ENCODE measurements at places on chromosomes 16 and 17.
A peak's percentile ranks its signal among the peaks of the same experiment; 100 is the strongest.

DNA sequence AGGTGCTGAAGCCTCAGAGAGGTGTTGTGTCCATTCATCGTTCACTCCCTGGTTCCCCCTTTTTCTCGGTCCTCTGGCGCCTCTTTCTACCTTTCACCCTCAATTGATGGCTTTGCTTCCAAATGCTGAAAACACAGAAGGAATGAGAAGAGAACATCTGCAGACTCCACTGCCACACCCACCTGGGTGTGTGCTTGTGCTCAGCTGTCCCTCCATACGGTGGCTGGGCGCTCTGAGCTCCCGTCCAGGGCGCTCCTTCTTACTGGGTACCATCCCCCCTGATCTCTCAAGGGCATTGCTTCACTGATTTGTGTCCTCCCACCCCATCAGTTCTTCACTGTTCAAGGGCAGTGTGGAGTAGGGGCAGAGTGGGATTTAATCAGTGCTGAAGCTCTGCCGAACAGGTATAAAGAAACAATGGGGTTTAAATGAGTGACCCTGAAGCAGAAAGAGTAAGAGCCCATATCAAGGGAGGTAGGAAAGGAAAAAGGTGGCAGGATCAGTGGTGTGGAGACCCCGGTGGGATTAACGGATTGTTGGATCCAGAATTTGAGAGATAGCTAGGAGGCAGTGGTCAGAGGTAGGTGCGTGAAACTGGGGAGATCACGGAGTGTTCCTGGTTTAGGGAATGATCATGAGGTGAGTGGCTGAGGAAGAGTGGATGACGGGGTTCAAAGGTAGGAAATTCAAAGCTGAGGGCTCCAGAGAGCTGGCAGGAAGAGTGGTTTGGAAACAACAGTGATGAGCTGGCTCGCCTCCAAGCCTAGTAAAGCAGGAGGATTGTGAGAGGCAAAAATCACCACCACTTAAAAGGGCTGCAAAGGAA is 40.8 kb downstream of the MRTFB start:
- DNase-seq = no peak

DNA sequence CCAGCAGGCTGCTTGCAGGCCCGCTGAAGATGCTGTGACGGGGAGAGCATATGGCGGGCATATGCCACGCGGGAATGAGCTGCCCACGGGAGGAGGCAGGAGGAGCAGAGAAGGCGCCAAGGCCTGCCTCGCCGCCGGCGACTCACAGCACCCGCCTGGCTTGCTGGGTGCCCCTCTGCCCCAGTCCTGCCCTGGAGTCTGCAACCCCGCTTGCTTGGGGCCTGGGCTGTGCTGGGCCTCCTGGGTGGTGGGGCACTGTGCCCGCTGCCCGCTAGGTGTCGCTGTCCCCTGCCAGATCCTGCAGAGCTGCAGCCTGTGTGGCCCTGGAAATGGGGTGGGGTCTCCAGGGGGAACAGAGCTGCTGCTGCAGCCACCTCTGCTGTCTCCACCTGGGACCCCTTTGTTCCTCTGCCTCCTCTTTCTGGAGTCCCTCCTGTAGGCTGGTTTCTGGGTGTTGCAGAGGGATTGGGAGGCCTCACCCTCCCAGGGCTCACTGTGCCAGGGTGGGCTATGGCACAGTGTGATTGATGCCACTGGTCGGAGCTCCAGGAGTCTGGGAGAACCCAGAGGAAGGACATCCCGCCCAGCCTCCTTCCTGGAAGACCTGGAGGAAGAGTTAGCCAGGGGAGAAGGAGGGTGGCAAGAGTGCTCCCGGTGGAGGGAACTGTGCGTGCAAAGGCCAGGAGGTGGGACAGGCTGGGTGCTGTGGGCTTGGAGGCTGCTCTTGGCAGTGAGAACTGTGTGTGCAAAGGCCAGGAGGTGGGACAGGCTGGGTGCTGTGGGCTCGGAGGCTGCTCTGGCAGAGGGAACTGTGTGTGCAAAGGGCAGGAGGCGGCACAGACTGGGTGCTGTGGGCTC is 141.0 kb upstream of the CIBAR2 start:
- DNase-seq = peak; percentile 48

- DNase-seq = no peak
Observed at GRCh38 chr17:72336026-72336803, 215.4 kb downstream of the SOX9 start.

GRCh38 chr17:66691644-66692420 is 143.1 kb upstream of the CACNG5 start:
- no peak for DNase-seq

DNA sequence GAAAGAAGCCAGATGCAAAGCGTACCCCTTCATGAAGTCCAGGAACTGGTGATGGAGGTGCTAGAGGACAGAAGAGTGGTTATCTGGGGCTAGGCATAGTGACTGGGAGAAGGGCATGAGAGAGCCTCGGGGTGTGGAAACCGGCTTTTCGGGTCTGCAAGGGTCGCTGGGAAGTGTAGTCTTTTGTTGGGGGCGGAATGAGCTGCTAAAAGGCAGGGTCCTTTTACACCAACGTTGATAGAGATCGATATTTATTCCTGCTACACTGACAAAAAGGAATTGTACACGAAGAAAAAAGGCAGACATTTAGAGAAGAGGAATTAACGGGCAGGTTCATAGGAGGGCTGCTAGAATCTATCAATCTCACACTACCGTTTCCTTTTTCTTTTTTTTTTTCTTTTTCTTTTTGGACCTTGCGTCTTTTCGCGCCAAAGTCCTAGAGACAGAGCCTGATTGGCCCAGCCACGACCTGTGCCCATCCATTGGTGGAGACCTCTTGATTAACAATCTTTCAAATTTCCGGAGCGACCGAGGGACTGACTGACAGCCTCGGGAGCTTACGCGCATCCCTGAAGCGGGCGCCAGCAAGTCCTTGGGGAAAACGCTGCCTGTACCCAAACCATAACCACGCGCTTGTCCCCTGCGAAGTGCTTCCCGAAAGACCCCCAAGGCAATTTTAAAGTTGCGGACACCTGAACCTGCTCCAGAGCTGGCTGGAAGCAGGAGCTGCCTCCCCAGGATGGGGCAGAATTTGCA is 27.7 kb upstream of the DHRS7B start:
- peak; percentile 38 for DNase-seq

DNA sequence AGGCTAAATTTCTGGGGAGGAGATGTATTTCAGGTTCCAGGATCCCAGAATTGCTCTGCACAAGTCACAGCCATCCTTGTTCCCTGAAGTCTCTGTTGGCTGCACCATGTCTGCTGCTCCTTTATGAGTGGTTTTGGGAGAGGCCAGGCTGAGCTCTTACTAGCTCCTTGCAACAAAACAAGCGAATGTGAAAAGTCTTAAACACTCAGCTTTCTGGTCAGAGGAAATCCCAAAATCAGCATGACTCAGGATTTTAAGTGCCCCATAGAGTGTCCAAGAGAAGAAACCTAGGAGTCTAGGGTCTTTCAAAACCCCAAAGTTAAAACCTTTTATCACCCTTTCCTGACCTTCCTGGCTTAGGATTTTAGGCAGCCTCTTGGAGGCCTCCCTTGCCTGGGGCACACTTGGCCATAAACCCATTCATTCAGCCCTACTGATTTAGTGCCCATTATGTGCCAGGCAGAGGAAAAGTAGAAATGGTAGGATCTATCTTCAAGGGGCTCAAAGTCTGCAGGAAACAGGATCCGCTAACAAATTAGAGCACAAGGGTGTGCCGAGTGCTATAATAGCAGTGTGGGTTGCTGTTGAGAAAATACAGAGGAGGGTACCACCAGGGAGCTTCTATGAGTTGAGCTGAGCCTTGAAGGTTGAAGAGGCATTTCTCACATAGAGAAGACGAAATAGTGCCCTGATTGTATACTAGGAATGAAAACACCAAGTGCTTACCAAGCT is 36.9 kb downstream of the SOST start:
- DNase-seq = no peak

DNA sequence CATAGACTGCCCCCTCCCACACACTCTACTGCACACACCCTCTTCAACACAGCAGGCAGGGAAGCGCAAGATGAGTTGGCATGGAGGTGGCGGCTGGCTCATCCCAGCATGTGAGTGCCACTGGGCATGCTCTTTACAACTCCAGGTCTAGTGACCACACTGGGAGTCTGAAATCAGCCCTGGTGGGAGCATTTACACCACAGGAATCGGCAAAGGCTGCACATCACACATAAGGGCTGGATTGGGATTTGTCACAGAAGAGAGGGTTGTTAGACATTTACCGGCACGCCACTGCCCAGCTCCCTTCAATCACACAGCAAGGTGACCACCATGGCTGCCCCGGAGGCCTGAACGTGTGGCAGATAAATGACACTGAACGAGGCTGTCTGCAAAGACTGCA is 49.4 kb downstream of the ENGASE start:
- DNase-seq = no peak

DNA sequence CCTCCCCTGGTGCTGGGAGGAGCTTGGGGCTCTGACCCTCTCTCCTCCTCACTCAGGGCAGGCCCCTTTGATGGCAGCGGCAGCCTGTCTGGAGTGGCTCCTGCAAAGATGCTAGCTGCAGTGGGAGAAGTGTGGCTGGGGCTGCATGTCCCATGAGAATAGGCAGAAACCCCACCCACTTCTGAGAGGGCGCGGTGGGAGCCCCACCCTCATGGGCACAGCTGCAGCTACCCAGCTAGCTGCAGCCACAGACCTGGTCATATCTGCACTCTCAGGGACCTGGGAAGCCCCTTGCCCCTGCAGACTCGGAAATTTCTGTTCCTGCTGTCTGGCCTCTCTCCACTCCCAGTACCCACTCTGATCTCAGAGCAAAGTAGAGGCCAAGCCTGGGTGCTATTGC is 72.2 kb upstream of the BRD7 start:
- DNase-seq = no peak

- DNase-seq = no peak
Observed at GRCh38 chr17:28433721-28434120, 27.7 kb upstream of the SLC46A1 start.

DNA sequence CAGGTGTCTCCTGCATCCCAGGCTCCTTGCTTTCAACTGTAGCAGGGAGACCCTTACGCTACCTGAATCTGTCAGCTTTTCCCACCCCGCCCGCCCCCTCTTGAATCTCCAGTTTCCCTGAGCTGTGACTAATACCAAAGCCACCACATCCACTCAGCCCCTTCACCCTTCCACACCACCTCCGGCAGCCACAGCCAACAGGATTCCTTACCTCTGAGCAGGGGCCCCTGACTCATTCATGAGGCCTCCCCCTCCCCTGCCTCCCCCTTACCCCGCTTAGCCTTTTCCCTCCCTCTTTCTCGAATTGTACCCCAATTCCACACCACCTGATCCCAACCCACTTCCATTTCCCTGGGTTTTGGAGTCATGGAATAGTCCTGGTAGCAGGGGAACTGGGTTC is 2.3 kb downstream of the STX1B start:
- no peak for DNase-seq

DNA sequence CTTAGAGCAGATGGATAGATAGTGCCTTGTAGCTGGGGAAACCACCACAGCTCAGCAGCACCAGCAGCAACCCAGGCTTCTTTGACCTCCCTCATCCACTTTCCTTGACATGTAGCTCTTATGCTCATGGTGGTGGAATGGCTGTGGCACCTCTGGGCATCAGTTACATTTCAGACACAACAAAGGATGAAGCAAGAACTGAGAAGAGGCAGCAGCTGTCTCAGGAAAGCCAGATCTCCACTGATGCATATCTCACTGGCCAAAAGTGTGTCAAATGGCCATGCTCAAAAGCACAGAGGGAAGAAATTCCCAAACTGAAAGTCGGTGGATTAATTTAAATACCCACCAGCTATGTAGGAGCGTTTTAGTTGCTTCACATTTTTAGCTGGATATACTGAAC is 671.4 kb upstream of the SALL1 start:
- no peak for DNase-seq

GRCh38 chr17:8964801-8965393 is 610 bp downstream of the PIK3R5 start:
- no peak for DNase-seq

- DNase-seq = no peak
Observed at GRCh38 chr17:37802712-37803416, 58.0 kb upstream of the HNF1B start.

- no peak for DNase-seq
Observed at GRCh38 chr17:18213666-18214270, 11.7 kb upstream of the LLGL1 start.

- DNase-seq = no peak
Observed at GRCh38 chr17:44122816-44123355, 555 bp downstream of the HDAC5 start.

- no peak for DNase-seq
Observed at GRCh38 chr17:37859451-37859850, 64.8 kb upstream of the TBC1D3K start.

All from activated CD4-positive, alpha-beta T cell treated with anti-CD3 and anti-CD28 coated beads, Interleukin-2, amount 50 U/mL, for 4 hours (primary cell).